ENCODE measurements at places on chromosomes 12 and 14.
A peak's percentile ranks its signal among the peaks of the same experiment; 100 is the strongest.

DNA sequence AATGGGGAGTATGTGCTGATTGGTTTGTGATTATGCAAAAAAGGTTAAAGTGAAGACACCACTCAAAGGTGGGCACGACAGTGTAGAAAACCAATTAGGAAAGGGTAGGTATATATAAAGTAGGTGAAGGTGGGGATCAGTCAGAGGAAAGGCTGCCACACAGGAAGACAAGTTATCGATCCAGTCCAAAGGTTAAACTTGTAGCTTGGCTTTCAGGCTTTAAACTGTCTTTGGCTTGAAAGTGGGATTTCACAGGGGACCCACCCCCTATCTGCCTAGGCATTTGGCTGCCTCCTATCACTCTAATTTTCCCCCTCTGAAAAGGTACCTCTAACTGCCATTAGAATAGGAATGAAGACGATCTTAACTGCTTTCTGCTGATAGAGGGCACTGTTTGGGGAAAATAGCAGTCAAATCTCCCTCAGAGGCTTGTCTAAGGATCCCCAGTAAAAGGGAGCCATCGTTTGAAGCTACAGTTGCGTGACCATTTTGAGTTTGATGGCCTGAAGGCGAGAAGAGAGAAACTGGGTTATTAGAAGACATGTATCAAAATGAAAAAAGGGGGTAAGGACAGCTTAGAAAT is 250.2 kb downstream of the GPHN start:
- DNase-seq: no peak

- DNase-seq: peak; percentile 76
Observed at GRCh38 chr12:110543252-110543959, 39.7 kb downstream of the PPTC7 start.

GRCh38 chr12:132545955-132546354 is 56.0 kb downstream of the FBRSL1 start:
- DNase-seq: no peak

GRCh38 chr14:67650694-67651093 is 23.7 kb downstream of the VTI1B start:
- DNase-seq: peak; percentile 49

GRCh38 chr12:11715621-11716020 is 66.1 kb downstream of the ETV6 start:
- no peak for DNase-seq

- DNase-seq: no peak
Observed at GRCh38 chr14:101246894-101247841, 314.1 kb upstream of the DIO3 start.

Measured in skeletal muscle cell (primary cell).